ENCODE measurements at places on chromosomes 5 and 9.

GRCh38 chr5:153891394-153891793 lies 147.3 kb downstream of the FAM114A2 start:
- DNase-seq = no peak

DNA sequence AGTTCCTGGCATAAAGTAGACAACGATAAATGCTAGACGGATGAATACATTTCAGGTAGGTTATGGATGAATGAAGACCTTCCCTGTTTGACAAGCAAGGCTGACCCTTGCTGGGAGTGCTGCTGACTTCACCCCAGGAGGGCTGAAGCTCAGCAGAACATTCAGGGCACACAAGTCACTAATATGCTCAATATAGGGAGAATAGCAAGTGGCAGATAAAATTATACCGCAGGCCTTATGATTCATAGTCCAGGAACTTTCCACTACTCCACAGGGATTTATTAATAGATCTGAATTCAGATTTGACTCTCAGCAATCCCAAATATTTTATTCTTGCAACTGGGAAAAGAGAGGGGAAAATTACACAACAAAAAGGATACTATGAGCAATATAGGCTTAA lies 38.2 kb upstream of the GRAMD2B start:
- DNase-seq = no peak

DNA sequence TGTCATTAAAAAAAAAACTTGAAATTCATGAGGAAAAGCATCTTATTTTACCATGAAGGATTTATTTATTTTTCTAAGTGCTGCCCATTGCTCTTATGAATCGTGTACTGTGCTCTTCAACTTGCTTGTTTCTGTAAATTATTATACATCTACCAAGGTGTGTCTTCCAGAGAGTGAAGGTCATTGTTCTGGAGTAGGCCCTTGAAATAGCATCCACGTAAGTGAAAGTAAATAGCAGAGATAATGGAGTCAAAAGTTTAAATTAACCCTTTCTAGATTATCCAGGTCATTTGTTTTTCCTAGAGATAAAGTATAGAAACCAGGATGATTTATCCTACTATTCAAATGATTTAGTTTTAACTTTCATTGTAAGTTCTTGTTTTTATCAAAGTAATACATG lies 473.1 kb downstream of the DIRAS2 start:
- DNase-seq = no peak

DNA sequence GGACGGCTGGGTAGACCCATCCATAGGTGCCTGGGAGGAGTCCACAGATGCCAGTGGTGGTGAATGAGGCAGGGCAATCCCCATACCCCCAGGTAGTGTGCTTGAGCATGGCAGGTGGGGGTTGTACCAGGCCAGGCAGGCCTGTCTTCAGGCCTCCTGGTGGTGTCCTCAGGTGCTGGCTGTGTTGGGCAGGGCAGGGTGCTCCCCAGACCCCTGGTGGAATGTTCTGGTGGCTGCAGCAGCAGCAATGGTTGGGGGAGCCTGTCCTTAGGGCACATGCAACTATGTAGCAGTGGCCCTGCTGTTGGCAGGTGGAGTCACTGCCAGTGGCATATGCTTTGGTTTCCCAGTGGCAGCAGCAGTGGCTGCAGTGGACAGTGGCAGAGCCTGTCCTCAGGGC lies 10.0 kb downstream of the ALG2 start:
- no peak for DNase-seq

DNA sequence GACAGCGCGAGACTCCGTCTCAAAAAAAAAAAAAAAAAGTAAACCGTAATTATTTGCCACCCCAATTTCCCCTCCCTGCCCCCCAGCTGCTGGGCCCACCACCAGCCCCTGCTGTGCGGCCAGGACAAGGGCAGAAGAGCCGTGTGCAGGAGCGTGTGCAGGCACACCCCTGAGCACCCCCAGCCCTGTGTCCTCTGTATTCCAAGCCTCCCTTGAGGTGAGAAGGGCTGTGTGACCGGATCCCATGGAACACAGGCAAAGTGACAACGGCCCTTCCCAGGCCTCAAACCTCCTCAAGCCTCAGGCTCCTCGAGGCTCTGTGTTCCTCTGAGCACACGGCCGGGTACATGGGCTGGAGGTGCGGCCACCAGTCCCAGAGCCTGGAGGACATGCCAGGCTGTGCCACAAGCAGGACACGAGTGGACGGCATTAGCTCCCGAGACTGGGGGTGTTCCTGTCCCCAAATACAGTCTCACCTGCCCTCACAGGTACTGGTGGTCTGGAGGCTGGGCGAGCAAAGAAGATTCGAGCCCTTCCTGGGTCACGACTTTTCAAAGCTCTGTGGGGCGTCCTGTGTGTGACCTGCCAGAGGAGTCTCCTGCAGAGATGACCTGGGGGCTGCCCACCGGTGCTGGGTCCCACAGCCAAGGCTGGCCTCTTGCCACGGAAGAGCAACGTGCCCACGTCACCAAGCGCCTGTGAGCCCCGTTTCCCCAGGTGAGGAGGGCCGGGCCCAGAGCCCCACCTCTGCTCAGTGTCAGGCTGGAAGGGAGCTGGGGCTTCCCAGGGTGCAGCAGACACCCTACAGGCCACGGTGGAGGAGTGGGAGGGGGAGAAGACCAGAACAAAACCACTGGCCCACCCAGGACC lies 47.1 kb upstream of the SIMC1 start:
- no peak for DNase-seq

- no peak for DNase-seq
Measured at GRCh38 chr5:147750065-147750464, 32.5 kb downstream of the JAKMIP2 start.

Data from activated T-cell treated with anti-CD3 and anti-CD28 coated beads, Interleukin-2, amount 50 U/mL, for 48 hours (primary cell).